ENCODE measurements at places on chromosomes 5 and 9.

GRCh38 chr5:178285399-178286225 is 53.0 kb upstream of the PHYKPL start:
- DNase-seq: no peak

DNA sequence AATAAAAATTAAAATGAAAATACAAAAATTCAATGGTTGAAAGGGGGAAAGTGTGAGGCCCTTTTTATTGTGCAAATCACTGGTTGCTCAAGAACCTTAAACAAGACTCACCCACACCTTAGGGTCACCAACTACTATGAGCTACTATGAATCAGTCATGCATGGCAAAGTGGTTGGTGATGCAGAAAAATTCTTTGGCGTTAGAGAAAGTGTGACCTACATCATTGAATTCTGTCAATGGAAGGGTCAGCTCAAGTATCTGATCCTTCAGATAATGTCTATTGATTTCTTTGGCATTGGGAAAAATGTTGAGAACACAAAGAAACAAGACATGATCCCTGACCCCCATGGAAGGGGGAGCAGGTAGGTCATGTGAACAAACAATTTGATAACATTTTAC is 149.7 kb upstream of the ADCY2 start:
- DNase-seq: no peak

DNA sequence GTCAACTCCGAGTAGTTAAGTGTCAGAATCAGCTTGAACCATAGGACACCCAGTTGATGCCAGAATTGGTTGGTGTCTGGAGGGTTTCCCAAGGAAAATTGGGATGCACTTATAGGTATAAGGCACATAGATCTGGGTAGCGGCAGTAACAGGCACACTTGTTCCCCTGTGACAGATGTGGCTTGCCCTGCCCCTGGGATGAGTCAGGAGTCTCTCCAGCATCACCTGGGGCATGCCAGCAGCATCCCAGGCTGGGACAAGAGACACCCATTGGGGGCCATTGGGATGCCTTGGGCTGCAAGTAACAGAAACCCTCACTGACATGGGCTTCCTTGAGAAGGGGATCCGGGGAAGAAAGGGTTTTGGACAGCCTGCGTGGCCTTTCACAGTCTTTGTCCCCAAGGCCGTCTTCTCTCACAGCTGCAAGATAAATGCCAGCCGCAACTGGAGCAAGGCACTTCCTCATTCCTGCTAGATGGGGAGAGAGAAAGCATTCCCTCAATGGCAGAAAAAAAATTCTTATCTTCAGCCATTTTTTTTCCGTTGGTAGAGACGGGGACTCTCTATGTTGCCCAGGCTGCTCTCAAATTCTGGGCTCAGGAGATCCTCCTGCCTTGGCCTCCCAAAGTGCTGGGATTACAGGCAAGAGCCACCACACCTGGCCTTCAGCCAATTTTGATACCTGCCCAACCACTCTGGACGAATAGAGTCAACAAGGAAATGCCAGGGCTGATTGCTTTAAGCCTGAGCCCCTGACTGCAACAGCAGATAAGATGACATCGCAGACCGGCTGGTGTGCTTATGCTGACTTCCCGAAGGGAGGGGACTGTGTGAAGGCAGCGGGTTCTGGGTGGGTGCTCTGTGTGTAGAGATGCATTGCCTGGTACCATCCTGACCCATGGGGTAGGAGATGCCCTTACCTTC is 13.3 kb upstream of the RNF130 start:
- no peak for DNase-seq

- no peak for DNase-seq
Observed at GRCh38 chr5:154782812-154783592, 27.8 kb downstream of the LARP1 start.

- DNase-seq: no peak
Observed at GRCh38 chr9:19378164-19378563, 1.9 kb downstream of the RPS6 start.
